HT-29 (cell line): ENCODE measurements at places on chromosomes 1 and 21.
A peak's percentile ranks its signal among the peaks of the same experiment; 100 is the strongest.

- DNase-seq = peak; percentile 54
These were observed 106.4 kb downstream of the TBX19 start for GRCh38 chr1:168386949-168387586.

DNA sequence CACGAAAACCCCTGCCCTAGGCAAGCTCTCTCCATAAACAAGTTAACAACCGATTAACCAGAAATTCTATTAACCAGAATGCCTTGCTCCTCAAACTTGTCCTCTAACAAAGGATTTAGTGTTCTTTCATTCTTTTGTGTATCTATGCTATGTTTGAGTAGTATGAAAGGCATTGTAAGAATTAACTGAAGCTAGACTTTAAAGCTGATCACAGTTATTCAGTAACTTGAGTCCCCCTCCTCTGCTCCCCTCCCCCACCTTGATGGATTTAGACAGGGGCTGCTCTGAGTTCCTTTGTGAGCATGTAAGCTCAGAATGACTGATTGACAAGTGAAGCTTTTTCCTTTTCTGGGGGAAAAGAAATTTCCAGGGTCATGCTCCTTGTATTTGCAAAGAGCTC is 257.6 kb downstream of the TTLL7 start:
- no peak for DNase-seq

DNA sequence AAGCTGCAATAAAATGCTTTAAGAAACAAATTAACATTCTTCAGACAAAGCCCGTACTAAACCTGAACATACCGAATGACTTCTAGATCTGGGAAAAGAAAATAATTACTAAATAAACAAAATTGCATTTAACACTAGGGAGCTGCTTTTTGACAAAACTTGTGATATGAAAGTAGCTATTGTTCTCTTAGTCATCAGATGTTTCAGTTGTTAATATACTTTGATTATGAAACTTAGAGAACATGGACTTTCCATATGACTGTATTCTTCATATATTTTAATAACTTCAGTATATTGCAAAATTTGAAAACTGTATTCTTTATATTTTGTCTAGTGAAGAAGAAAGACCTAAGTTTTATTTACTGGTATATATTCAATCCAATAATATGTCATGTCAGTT is 1262.1 kb downstream of the NCAM2 start:
- no peak for DNase-seq

DNA sequence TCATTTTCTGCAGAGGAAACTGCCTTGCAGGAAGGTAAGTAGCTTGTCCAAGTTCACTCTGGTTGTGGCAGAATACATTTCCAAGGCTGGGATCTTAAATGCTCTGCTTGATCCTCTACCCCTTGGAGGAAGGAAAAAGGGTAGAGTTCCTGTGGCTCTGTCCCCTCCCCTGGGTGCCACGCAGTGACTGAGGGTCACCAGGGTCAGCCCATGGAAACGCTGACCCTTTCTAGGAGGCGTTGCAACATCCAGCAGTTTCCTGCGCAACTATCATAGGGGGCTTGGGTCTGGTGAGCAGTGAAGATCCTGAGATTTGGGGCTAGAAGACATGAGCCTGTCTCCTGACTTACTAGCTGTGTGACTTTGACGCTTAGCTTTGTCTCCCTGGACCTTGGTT is 29.4 kb upstream of the EPS8L3 start:
- DNase-seq = no peak

DNA sequence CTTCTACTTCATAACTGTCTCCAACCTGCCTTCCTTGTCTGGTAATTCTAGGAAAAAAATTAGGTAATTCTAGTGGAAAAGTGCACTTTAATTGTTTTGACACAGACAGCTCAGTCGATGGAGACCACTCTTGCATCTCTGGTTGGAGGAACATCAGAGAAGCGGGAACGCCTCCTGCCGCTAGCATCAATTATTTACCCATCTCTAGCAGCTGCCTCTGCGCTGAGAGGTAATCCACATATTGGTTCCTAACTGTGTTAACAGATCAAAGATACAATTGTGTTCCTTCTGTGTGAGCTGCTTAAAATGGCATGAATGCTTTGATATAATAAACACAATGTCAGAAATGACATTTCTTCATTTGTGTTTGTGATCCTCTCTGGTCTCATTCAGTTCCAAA is 33.3 kb downstream of the C2CD2 start:
- no peak for DNase-seq

DNA sequence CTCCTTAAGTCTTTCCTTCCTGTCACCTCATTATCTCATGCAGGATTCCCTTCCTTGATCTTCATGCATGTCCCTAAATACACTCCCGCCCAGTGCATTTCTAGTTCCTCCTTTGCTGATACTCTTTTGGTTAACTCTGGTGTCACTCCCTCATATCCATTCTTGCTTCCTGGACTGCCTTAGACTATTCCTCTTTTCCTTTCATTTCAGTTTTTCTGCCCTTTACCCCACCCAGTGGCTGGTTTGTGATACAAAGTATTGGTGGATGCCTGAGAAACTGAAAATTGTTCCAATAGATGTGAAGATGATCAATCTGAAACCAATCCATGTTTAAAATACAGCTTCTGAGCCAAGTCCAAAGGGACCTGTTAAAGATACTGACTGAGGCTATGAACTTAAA is 553.8 kb upstream of the CAMK1G start:
- no peak for DNase-seq

DNA sequence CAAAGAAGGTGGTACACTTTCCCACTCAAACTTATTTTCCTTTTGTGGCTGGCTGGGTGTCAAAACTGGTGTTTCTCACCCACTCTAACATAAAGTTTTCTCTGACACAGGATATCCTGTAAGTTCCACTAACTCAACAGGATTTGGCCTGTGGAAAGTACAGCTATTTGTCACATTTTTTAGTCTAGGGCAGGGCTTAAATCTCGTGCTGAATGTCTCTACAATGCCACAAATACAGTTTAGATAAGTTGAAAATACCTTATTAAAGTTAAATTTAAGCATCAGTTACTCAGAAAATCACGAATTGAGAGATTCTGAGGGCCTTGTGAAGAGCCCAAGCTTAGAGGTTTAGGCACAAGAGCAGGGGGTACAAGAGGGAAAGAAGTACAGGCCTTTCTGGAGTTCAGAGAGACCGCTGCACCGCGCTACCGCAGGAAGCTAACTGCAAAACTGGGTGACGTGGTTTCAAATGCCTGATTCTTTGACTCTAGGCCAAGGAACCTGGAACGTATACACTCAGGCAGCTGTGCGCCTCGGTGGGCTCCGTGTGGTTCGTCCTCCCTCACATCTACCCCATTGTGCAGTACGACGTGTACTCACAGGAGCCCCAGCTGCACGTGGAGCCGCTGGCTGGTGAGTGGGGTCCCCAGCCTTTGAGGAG is 23.4 kb upstream of the PWP2 start:
- no peak for DNase-seq

- DNase-seq = peak; percentile 17
These were observed 2.5 kb upstream of the OLFML3 start for GRCh38 chr1:113976609-113977278.

GRCh38 chr1:52238887-52239707 is 97.2 kb downstream of the ZFYVE9 start:
- no peak for DNase-seq

DNA sequence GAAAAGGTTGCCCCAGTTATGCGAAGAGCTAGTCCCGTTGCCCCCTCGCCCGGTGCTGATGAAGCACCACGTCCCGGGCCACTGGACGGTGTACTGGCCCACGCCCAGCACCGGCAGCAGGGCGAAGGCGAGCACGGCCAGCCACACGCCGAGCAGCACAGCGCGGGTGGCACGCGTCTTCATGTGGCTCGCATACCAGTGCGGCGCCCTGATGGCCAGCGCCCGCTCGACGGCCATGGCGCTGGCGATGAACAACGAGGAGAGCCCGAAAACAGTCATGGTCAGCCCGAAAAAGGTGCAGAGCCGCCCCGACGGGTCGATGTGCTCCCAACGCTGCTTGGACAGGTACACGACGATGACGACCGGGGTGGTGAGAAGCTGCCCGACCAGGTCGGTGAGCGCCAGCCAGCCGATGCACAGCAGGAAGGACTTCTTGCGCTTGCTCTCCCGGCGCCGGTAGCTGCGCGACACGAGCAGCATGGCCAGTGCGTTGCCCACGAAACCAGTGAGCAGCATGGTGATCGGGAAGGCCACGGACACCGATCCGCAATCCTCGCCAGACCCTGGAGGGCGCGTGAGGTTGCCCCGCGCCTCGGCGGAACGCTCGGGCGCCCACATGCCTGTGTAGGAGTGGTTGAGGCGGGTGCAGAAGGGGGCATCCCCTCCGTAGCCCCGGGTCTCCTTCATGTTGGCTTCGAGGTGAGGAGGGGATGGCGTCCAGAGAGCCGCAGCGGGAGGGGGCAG is 553 bp downstream of the PTGER3 start:
- DNase-seq = no peak

DNA sequence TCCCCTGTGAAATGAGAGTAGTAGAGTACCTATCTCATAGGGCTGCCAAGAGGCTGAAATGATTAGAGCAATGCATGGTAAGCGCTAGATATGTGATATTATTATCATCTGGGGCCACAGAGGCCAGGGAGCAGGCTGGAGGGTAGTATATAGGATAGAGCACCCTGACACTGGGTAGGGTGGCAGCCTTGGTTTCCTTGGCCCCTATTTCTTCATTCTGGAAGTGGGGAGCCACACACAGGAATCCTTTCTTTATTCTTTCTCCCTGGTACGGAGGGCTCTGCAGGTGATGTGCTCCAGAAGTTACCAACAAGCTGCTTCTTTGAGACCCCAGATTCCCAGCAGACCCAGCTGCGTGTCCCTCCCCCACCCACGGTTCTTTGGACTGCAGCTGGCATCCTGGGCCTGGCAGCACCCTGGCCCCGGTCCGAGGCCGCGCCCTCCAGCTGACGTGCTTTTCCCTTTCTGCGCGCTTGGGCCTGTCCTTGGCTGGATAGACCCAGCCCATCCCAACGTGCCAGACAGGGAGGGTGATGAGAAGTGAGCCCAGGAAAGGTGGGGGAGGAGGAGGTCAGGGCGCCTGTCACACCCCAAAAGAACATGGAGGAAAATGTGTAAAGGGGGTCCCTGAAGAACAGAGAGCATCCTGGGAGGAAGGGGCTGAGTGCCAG is 18.2 kb downstream of the INAVA start:
- no peak for DNase-seq

- DNase-seq = no peak
These were observed 126.9 kb downstream of the CASZ1 start for GRCh38 chr1:10669570-10669969.

DNA sequence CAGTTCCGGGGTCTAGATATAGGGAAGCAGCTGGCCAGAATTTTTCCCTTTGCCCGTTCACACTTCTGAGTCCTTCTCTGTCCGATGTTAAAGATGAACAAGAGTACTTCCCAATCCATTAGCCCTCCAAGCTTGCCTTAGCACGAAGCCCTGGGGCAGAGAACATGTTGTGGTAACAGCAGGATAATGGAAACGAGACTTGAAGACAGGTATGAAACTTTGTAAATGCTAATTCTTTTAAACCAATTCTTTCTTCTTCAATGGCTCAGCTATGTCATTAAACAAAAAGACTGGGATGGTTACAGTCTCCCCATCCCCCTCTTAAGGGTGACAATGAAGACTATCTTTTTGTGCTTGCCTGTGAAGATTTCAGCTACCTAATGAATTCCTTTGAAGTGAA is 218.5 kb downstream of the PLA2G4A start:
- no peak for DNase-seq

GRCh38 chr1:10664251-10664650 is 132.2 kb downstream of the CASZ1 start:
- no peak for DNase-seq

DNA sequence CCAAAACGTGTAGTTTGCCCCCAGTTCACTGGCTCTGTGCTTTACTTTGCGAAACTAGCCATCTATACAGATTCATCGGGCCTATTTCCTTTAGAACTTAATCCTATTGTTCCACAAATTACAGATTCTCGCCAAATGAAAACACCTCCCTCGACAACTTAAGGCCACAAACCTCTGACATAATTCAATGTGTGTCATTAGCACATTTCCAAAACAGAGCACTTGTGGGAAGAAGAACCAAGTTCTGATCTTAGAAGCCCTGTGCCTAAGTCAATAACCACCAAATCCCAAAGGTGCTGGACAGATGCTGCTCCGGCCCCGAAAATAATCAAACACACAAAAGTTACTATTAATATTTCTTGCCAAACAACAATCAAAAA is 93.9 kb downstream of the SLC45A1 start:
- DNase-seq = no peak
